Kasumi-1 (cell line): ENCODE measurements at places on chromosomes 7 and 10.

- no peak for DNase-seq
Measured at GRCh38 chr7:20556091-20556490, 59.4 kb upstream of the ABCB5 start.

GRCh38 chr7:131843898-131844331 lies 287.5 kb upstream of the PODXL start:
- no peak for DNase-seq

DNA sequence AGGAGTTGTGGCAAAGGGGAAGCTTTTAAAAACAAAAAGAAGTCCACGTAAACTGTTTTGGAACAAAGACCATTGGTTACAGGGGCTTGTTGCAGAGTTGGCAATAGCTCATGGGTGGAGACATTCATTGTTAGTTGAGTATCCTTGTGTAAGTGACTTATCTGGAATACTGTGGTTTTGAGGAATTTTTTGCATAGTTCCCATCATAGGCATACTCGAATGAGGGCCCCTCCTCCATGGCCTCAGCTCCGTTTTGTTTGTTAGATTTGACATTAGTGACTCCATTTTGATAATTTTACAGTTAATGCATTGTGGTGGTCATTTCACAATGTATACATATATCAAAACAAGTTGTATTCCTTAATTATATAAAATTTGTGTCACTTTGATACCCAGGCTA lies 12.8 kb upstream of the SMKR1 start:
- no peak for DNase-seq

DNA sequence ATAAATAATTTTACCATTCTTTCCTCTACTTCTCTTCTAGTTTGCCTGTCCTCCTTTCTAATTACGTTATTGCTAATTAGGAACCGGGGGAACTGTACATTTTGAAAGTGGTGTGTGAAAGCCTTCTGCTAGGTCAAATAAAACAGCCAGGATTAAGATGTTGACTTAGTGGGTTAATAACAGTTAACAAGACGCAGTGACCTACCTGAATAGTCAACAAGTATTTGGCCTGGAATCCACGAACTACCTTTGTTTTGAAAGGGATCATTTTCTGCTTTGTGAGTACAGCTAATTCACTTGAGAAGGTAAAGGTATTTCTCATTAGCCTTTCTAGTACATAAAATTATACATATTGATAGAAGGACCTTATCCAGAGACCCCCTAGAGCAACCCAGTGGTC lies 139.9 kb downstream of the COL28A1 start:
- no peak for DNase-seq

DNA sequence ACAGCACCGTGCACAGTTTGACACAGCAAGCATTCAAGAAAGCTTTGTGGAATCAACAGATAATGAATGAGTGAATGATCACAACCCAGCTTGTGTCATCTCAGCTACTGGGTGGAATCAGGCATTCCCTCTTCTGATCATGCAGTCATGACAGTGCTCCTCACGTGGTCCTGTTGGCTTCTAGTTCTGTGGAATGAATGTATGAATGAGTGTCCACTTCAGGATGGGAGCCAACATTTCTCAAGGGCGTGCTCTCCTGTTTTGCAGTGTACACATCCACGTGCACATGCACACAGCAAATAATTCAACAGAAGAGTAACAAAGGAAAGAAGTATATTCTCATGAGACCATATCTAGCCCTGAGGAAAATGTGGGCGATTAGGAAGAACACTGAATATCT lies 133.1 kb upstream of the NPVF start:
- DNase-seq, result no peak

DNA sequence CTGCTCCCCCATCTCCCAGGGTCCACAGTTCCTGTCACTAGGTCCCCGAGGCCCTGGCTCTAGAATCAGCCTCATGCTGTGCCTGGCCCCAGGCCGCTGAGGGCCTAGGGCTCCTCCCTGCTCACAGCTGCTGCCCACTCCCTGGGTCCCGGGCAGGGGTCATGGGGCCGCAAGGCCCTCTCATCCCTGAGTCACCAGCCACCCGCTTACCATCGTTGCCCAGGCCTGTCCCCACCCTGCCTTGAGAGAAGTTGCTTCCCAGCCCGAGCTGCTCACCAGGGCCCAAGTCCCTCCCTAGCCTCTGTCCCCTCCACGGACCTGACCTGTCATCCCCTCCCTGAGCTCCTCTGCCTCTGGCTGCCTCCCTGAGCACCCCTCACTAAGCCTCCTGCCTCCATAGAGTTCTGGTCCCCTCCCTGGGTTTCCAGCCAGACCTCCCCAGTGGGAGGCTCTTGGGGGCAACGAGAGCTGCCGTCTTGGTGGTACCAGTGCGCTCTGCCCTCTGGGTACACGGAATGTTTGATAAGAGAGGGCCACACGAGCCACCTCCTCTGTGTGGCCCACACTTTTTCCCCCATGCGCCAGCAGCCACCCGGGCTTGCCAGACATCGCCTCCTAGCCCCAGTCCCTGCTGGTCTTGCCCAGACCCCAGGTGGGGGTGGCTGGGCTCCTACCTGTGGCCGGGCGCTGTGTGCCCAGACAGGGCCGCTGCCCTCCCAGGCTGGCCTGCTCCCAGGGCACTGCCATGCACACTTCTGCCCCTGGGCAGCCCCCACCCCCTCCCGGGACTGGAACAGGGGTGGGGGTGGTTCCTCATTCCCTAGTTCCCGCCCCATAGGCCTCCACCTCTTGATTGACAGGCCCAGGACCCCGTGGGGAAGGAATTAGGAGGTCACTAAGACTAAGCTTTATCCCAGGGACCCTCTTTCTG lies 21.3 kb downstream of the MLXIPL start:
- DNase-seq, result no peak

- no peak for DNase-seq
Measured at GRCh38 chr10:111479966-111480365, 403.1 kb downstream of the ADRA2A start.

- DNase-seq, result no peak
Measured at GRCh38 chr7:28481091-28481926, 69.0 kb downstream of the CREB5 start.

DNA sequence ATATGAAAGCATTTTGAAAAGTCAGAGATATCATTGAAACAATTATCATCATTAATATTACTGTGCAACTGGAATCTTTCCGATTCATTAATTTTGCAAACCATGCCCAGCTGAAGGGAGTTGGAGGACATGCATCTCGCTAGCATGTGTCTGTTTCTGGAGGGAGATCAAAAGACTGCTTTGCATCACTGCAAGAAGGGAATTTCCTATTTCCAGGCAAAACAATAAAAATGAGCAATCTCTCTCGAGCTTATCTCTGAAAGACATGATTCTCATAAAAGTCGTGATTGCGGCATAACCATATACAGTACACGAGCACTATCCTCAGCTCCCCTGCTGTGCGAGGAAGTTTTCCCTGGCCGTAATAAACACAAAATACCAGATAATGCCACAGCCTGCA lies 607.6 kb upstream of the DPP6 start:
- DNase-seq, result no peak

GRCh38 chr7:135207406-135208101 lies 3.8 kb downstream of the WDR91 start:
- DNase-seq, result no peak

- DNase-seq, result no peak
Measured at GRCh38 chr10:72414642-72415041, 59.9 kb upstream of the DNAJB12 start.

- DNase-seq, result peak; percentile 30
Measured at GRCh38 chr7:100895956-100896731, 456 bp upstream of the ACHE start.

DNA sequence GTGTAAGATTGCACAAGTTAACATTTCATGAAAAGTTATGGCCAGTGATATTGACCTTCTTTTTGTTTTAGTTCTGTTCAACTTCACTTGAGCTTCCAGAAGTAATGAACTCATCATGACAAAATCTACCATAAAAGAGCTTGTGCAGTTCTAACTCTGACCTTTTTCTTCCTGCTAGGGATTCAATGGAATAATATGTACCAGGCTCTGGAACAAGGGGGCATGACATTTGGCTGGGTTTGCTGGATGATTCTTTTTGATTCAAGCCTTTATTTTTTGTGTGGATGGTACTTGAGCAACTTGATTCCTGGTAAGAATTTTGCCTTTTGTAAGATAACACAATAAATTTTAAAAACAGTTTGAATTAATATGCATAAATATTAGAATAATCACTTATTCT lies 205.0 kb downstream of the ABCA13 start:
- DNase-seq, result no peak

GRCh38 chr10:118041316-118041715 lies 5.4 kb downstream of the RAB11FIP2 start:
- no peak for DNase-seq

DNA sequence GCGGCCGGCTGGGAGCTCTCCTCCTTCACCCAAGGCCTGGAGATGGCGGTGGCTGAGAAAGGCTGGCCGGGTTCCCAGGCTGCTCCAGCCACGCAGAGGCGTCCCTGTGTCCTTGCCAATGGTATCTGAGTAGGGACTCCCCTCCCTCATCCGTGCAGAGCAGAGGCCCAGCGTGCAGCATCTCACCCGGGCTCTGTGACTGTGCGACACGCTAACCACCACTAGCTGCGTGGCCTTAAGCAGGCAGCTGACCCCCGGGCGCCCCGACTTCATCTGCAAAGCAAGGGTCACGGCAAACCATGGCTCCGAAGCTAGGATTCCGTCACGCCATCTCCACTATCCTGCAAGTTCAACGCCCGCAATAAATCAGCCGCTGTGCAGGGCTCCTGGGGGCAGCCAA lies 47.2 kb upstream of the TNRC18 start:
- DNase-seq, result no peak

GRCh38 chr7:99098824-99099498 lies 44.9 kb downstream of the SMURF1 start:
- DNase-seq, result no peak

GRCh38 chr7:14156436-14156835 lies 167.0 kb upstream of the ETV1 start:
- DNase-seq, result no peak

DNA sequence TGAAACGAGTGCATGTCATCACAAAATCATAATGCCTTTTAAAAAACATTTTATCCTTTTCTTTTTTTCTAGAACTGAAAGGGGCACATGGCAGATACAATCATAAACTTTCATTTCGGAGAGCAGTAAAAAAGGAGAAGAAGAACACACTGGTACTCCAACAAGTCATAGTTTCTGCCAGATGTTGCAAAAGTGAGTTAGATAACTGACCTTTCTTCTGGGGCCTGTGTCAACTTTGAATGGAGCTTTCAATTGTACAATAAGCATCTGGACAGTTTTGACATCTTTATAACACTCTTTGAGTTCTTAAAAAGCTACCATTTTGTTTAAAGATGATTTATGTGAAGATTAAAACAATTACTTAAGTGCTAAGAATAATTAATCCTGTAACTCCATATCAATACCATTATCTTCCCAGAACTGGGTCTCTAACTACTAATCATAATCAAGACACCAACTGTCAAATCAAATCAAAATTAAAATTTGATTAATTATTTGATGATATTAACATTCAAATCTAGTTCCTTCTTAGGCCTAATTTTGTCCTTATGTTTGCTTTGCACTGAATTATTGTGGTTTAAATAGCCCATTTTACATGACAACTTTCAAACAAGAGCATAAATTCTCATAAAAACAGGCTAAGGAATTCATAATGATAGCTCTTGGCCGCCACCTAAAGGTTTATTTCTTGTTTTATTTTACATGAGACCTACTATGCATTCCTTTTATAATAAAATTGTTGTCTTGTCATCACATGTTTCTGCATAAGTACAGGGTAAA lies 19.5 kb upstream of the ITGB8 start:
- DNase-seq, result peak; percentile 30

DNA sequence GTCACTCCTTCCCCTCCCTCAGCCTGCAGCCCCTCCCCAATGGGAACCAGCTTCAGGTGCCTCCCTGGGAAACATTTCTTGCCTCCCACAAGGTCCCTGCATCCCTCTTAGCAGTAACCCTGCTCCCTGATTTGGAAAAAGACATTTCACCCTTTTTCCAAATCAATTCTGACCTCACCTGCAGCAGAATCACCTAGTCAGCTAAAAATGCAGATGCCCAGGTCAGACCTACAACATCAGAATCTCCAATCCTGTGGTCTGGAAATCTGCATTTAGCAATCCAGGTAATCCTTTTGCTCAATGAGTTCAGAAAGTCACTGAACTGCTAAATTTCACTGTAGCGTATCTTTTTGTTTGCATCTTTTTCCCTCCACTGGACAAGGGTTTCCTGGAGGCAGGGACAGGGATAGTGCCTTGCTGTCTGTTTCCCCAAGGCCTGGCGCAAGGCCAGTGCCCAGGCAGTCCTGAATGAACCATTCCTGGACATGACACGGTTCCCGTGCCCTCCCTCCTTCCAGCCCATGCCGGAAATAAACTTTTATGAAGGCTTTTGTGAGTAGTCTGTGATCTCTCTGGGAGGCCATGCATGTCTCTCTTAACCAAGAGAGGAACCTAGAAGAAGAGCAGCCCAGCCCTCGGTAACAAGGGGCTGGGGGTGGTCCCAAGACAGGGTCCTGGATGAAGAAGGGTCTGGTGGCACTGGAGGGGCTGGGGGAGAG lies 44.0 kb downstream of the COL13A1 start:
- no peak for DNase-seq

- no peak for DNase-seq
Measured at GRCh38 chr10:122363311-122363710, 11.2 kb upstream of the PLEKHA1 start.

DNA sequence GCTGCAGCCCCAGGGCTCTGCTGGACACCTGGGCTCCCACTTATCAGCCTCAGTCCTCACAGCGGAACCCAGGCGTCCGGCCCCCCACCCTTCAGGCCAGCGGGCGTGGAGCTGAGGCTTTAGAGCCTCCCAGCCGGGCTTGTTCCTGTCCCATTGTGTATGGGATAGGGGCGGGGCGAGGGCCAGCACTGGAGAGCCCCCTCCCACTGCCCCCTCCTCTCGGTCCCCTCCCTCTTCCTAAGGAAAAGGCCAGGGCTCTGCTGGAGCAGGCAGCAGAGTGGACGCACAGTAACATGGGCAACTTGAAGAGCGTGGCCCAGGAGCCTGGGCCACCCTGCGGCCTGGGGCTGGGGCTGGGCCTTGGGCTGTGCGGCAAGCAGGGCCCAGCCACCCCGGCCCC lies 2.7 kb downstream of the NOS3 start:
- no peak for DNase-seq

- DNase-seq, result no peak
Measured at GRCh38 chr10:128421371-128422160, 295.3 kb upstream of the MKI67 start.

DNA sequence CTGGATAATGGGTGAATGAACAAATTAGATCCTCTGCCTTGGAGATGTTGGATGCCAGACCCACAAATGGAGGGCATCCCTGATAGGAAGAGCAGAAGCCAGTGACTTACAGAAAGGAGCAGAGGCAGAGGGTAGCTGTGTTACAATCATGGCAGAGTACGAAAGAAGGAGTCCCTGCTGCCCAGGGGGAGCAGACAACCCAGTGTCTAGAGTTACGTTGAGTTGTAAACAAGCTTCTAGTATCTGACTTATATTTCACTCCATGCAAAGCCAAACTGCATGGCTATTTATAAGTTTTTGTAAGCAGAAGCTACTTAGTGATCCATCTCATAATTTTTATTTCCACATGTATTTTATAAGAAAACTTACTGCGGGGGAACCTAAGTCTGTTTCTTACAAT lies 56.2 kb upstream of the A1CF start:
- DNase-seq, result no peak
